ENCODE measurements at places on chromosomes 2 and 18. TPM values are rescaled to one million over a fixed set of nuclear protein-coding genes. Genes with fewer than 3 reads are reported as not detected.

NOTO gene
- not detected for total RNA-seq

MAB21L4 gene
- not detected for total RNA-seq

GNLY gene
- total RNA-seq, result not detected

CPO gene
- 0.13 TPM for total RNA-seq

MCFD2 gene
- 291 TPM for total RNA-seq

GULP1 gene
- total RNA-seq, result 62.0 TPM
